ENCODE measurements at places on chromosomes 2 and 18.

DNA sequence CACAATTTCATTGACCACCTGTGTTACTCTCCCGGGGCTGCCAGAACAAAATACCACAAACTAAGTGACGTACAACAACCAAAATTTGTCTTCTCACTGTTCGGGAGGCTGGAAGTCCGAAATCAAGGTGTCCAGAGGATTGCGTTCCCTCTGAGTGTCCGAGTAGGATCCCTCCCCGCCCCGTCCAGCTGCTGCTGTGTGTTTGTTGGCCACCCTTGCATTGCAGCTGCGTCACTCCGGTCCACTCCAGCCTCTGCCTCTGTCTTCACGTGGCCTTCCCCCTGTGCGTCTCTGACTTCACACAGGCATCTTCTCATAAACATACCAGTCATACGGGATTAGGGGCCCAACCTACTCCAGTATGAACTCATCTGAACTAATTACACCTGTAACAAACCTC is 251.8 kb upstream of the SMIM21 start:
- no peak for DNase-seq

DNA sequence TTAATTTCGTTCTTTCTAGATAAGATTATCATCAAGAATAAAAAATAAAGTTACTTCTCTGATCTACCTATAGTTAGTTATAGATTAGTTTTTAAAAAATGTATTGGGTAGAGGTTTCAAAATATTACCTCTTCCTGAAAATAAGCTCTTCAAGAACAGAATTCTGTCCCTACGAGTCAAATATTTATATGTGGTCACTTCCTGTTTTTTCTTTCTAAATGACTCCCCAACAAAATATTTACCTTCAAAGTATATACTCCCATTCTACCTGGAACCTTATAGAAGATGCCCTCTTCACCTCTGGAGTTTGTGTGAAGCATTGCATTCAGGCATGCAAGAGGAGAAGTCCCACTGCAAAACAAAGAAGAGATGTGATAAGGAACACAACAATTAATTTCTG is 72.3 kb downstream of the ASXL2 start:
- no peak for DNase-seq

DNA sequence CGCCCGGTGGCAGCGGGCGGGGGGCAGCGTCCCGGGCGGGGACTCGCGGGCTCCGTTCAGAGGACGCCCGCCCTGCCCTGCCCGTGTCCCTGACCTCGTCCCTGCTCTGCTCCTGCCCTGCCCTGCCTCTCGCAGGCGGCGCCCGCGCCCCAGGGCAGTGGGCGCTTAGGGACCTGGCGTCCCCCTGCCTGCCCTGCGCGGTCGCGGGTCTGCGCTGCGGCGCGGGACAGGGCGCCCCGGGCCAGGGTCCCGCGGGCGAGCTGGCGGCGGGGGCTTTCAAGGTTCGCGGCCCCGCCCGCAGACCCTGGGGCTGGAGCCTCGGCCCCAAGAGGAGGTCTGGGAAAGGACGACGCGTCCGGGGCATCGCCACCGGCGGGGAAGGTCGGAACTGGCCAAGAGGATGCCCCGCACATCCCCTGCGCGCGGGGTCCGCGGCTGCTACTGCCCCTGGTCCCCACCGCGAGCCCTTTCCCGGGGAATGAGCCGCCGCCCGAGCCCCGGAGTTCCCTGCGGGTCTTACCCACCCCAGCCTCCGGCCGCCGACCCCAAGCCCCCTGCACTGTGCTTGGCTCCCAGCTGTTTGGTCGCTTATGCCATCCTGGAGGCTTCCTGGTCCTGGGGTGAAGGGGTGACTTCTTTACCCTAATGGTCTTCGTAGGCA is 679 bp downstream of the RNF144A start:
- no peak for DNase-seq

- DNase-seq: no peak
Measured at GRCh38 chr18:64974391-64975125, 776.3 kb upstream of the CDH7 start.

DNA sequence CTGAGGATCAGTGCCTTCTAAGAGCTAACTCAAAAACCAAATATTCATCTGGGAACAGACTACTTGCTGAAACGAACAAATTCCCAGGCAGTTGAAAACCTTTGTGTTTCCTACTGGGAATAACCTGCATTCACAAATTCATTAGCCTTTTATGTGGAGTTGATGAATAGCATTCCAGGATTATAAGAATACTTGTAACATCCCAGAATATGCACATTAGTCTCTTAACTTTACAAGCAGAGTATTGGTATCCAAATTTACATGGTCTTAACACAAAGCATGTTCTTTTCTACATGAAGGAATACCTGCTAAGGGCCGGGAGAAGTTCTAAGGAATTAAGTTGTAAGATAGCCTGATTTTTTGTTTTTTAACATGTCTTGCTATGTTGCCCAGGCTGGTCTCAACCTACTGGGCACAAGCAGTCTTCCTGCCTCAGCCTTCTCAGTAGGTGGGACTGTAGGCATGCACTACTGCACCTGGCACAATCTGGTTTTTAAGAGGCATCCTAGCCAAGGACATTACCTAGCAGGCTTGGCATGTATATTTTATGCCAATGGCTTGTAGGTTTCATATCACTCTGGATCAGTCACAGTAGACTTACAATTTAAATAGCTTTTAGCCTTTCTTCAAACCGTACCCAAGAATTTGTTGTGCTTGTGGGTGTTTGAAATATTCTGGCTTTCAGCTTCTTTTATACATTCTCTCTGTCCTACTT is 50.7 kb downstream of the MGAT5 start:
- no peak for DNase-seq

DNA sequence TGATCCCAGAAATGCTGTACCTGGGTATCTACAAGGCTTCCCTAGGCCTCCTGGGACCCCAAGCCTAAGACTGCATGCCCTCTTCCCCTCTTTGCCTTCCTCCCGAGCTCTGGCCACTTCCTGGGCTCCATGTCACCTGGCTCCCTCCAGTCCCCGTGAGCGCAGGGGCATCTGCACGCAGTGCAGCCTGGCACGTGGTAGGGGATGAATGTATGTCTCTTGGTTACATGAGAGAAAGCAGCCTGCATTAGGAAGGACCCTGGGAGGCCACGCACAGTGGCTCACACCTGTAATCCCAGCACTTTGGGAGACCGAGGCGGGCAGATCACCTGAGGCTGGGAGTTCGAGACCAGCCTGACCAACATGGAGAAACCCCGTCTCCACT is 15.8 kb downstream of the PASK start:
- no peak for DNase-seq

- no peak for DNase-seq
Measured at GRCh38 chr2:158671360-158672245, 123.5 kb upstream of the DAPL1 start.

DNA sequence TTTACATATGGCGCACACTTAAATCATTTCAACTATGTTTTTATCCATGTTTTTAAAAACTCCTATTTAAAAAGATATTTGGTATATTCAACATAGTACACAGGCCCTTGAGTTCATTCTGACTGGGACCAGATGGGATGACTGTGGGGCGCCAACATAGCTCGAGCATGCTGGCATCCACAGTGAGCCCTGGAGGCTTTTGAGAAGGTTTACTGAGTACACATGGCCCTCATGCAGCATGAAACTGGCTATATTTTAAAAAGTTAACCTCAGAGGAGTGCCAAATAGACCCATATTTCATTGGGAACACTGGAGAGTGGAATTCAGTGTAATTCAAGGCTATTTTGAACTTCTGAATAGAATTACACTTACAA is 83.6 kb downstream of the CCDC85A start:
- DNase-seq: no peak

DNA sequence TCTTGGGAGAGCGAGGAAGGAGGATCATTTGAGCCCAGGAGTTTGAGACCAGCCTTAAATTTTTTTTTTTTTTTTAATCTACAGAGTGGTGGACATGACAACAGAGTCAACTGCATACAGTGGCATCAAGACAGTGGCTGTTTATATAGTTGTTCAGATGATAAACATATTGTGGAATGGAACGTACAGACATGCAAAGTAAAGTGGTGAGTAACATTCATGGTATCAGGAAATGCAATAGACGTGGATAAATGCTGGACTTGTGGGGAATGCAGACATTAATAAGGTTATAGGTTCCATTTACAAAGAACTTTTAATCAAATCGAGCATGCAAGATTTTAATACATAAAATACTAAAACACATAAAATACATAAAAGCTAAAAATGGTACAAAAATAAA is 11.9 kb downstream of the WDR43 start:
- DNase-seq: no peak

DNA sequence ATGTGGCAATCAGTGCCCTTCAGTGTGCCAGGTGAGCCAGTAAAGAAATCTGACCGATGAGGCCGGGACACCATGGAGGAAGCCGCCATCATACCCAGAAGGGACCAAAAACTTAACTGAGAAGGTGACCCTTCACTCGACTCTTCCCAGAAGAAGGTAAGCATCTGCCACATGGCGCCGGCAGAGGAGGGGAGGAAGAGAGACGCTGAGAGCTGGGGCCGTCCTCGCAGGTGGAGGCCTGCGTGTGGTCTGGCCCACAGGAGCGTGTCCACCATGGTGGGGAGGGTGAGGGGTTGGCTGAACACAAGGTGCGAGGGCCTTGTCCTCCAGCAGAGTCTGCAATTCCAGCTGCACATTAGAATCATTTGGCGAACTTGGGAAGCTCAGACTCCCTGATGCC is 513.1 kb upstream of the RAB6C start:
- DNase-seq: no peak

- no peak for DNase-seq
Measured at GRCh38 chr2:10223932-10224720, 78.6 kb upstream of the HPCAL1 start.

GRCh38 chr2:118223511-118223991 is 135.3 kb downstream of the INSIG2 start:
- no peak for DNase-seq

- no peak for DNase-seq
Measured at GRCh38 chr2:189024901-189025618, 50.9 kb downstream of the COL3A1 start.

- DNase-seq: no peak
Measured at GRCh38 chr2:57450170-57450569, 596.4 kb upstream of the VRK2 start.

- DNase-seq: no peak
Measured at GRCh38 chr18:13318731-13319501, 100.4 kb downstream of the LDLRAD4 start.

DNA sequence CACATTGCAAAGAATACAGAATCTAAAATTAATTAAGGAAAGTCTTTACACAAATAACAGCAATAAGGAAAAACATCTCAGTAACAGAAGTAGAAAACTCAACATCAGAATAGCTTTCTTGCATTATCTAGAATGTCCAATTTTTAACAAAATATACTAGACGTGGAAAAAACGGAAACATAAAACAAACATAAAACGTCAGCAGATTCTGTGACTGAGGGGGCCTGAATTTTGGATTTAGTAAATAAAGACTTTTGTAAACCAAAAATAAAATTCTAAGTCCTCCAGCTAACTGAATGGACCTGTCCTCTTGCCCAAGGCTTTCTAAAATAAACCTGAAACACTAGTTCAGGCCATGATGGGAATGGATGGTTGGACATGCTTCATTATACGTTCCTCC is 773.5 kb upstream of the LRRTM1 start:
- DNase-seq: no peak

- no peak for DNase-seq
Measured at GRCh38 chr2:219578811-219579613, 6.9 kb downstream of the INHA start.

GRCh38 chr2:75276093-75277029 is 77.0 kb upstream of the TACR1 start:
- no peak for DNase-seq

DNA sequence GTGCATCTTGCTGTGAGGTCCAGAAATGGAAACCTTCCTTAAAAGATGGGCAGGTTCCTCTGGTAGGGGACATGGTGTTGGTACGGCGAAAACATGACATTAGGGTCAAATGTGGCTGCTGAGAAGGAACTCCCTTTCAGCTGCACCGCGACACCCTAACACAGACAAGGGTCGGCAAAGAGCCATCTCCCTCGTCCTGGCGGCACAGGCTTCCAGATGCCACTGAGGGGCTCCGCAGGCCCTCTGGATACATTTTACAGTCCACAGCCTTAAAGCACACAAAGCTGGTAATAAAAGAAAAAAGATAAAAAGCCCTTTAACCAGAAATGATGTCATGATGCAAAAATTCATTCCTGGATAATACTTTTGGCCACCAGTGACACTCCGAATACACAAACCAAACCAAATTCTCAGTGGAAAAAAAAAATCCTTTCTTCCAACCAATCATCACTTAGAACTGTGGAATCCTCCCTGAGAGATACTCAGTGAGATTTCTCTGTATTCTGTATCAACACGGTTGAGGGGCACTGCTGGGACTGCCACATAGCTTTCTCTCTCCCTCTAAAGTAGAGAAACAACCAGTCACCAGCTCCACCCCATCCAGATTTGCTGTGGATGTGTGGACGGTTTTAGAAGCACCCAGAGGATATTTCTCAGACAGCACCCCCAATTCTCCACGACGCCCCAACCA is 174.8 kb downstream of the HDAC4 start:
- DNase-seq: no peak

DNA sequence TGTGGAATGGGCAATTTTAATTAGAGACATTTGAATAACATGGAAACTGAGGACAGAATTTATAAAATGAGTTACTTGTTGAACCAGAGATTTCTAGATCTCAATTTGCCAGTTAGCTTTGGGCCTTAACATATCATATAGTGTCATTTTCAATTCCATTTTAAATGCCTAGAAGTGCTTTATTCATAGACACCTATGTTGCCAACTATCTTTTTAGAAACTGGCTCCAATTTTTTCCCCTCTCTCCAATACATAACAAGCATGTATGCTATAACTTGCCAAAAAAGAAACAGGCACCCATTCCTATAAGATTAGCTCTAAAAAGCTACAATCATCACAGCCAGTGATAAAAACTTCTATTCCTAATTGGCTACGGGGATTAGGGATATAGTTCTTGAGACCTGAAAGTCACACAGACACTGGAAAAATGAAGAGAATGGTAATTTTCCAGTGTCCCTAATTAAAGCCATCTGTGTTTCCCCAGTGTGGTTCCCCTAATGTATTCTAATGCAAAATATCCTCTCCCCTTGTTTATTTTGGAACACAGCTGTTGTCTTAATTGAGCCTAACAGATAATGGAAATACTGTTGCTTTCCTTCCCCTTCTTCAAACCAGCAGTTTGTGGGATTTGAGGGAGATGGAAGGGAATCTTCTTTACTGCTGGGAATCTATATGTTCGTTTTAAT is 205.5 kb upstream of the FSHR start:
- no peak for DNase-seq

DNA sequence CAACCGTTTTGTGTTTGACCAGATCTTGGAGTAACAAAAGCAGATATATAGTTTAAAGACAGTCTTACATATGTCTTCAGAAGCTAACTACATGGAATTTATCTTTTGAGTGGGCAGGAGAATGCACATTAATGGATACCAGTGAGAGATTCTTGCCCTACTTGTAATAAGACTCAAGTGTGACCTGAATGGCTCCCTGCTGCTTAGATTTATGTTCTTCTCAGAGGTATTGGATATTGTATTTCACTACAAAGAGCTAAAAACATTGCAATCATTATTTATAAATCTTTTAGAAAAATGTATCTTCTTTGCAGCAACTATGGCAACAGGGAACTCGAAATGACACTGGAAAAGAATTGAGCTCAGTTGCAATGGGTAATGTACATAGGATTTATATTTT is 227.7 kb downstream of the LRRTM4 start:
- DNase-seq: no peak

Data from cortex of kidney (tissue), 1 donor.